ENCODE measurements at places on chromosomes 11 and 22.

DNA sequence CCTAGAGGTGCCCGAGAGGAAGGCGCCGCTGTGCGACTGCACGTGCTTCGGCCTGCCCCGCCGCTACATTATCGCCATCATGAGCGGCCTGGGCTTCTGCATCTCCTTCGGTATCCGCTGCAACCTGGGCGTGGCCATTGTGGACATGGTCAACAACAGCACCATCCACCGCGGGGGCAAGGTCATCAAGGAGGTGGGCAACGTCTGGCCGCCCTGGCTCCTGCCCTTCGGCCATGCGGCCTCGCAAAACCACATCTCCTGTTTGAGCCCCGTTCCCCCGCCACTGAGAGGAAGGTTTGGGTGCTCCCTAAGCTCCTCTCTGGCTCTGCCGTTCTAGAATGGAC is 3.4 kb downstream of the SLC17A6 start:
- no peak for DNase-seq

DNA sequence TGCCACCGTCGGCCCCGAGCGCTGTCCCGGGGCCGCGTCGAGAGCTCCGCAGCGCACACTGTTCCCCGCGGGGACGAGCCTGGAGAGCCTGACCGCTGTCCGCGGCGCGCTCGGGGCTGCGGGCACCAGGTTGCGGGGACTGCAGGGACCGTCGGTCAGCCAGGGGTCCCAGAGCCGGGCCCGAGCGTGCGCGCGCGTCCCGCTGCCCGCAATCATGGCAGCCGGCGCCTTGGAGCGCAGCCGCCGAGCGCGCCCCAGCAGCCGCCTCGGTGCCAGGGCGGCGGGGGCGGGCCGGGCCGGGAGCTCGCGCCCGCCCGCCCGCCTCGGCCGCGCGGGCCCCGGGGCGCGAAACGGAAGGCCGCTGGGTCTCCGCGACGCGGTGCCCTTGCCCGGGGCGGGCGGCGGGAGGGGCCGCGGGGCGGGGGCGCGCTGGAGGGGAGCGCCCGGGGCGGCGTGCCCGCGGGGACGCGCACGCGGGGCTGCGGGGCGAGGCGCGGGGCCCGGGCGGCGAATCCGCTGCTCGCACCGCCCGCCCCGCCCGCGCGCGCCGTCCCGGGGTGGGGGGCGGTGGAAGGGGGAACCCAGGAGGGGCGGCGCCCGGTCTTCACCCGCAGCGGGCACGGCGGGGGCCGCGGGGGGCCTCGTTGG is 79.4 kb upstream of the PPARA start:
- peak; percentile 75 for DNase-seq

DNA sequence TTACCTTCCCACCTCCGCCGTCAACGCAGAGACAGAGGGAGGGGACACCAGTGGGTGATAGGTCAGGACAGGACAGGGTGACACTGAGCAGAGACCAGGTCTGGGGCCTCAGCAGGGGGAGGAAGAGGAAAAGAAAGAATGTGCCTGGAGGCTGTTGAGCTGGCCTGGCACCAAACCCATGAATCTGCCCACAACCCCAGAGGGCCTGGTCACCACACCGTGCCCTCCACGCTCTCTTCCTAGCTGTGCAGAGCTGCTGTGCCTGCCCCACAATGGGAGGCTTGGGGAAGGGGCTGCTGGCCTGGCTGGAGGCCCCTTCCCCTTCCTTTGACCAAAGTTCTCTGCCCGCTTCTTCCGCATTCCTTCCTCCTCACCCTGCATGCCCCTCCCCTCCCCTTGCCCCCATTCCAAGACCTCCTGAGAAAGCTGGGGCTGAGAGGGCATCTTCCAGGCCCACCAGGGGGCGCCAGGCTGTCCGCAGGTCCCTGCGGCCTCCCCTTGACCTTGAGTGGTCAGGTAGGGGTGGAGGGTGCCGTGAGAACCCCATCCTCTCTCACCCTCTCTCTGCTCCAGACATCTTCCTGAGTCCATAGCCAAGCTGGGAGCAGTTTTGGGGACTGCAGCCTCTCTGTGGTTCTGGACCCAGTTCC is 11.0 kb upstream of the CACNA1I start:
- DNase-seq = no peak

DNA sequence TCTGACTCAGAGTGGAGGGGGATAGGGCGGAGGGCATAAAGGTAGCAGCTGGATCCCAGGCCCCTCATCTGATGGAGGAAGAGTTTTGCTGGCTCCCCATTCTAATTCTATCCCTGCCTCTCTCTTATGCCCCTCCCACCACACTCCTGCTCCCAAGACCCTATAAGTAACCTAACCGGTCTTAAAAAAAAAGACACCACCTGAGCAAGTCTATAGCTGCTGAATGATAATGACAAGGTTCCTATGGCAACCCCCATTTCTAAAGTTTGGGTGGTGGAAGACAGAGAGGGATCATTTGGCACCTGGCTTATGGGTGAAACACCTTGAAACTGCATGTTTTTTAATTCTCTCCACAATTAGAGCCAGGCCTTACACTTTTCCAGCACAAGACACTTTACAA is 69.6 kb downstream of the LARGE1 start:
- no peak for DNase-seq

DNA sequence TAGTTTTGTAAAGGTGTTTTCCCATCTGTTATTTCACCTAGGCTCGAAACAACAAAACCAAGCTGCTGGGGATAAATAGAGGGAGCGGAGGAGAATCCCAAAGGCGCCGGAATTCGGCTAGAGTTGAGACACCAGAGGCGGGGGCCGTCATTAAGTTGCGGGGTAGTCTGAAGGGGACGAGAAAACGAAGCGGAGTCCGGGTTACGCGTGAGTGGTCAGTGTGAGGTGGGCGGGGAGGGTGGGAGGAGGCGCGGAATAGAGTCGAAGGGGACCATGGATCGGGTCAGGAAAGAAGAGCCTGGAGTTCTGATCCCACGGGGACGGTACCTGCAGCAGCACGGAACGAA is 361 bp downstream of the SRPRA start:
- no peak for DNase-seq

DNA sequence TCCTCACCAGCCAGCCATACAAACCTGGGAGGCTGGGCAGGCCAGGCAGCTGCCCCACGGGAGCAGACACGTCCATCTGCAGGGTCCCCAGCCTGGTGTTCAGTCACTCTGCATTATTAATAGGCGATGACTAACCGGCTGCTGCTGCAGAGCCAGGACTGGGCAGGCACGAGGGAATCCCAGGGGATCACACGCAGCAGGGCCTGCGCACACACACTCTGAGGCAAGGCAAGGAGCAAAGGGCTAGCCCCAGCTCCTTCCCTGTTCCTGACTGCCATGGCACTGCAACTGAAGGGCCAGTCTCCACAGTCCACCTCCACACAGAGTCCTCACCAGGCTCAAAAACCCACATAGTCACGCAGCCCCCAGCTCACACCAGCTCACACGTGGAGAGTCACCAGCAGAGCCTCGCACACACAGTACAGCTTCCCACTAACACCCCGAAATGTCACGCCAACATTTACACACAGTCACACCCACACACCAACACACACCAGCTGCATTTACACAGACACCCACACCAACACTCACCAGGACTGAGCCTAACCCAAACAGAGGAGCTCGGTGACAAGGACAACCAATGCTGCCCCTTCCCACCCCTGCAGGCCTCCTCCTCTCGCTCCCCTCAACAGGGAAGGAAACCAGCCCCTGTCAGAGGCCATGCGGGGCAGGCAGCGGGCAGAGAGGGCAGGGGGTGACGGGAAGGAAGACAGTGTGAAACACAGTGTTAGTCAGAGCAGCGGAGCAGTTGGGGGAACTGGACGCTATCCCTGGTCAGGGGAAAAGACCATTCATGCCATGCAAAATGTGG is 47.3 kb downstream of the NRXN2 start:
- peak; percentile 95 for DNase-seq

DNA sequence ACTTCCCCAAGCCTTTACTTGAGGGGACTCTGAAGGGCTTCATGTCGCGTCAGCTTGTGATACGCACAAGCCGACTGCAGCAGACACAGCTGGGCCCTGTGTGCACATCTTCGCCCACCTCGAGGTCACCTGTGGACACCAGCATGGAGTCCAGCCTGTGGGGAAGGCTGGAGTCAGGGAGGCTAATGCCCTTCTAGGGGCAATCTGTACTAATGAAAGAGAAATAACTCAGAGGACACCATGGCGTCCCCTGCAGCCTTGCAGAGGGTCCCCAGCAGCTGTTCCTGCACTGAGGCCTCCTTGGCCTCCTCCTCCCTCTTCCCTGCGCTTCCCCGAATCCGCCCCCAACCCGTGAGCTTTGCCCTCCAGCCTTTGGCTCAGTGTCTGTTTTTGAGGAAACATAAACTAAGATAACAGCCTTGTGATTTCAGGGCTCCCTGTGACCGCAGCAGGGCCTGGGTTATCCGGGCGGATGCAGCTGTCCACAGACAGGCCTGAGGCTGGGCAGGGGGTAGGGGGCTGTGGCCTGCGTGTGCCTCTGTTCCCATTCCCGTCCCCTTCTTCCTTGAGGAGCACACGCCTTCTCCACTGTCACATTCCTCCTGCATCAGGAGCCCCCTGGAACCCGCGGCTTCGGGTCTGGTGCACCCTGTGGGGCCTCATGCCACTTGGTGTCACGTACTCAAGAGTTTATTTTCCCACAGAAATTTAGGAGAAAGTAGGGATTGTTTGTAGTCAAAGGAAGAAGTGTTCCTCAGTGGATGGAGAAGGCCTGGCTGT is 25.0 kb downstream of the KRTAP5-5 start:
- no peak for DNase-seq

- DNase-seq = no peak
Observed at GRCh38 chr11:121777056-121777455, 324.3 kb upstream of the SORL1-AS1 start.

GRCh38 chr11:114915871-114916805 is 237.8 kb downstream of the NXPE2 start:
- no peak for DNase-seq

DNA sequence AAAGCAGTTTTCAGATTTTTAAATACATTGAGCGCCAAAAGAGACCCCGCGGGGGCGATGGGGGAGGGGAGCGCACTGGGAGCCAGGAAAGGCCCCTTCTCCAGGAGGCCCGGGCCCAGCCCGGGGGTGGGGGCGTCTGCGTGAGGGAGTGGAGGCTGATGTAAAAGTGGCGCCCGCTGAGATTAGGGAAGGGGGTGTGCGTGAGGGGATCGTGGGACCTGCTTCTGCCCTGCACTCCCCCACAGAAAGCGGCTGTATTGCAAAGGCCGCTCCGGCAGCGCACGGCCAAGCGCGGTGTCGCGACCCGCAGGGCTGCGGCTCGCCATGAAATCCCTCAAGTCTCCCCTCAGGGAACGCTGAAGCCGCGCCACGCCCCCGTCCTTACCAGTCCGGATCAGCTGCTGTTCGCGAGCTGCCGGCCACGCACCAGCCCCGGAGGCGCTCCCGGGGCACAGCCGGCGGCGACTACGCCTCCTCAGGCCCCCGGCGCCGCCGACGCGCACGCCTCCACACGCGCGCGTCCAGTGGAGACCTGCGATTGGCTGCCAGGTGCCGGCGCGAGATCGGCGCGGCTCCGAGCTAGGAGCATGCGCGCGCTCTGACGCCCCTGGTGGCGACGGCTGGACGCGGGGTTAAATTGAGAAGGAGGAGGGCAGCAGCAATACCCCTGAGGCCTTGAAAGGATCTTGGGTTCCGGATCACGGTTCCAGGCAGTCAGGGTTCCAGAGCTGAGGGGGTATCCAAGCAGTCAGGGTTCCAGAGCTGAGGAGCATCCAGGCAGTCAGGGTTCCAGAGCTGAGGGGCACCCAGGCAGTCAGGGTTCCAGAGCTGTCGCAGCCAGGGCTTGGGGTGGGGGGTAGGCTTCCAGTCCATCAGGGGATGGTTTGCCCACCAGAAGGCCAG is at the start of gene ZNF280B:
Gene ZNF280B, minus strand, starts transcription at position 469 of the 903 bp plus-strand sequence. CDS start 19,344 bp downstream, outside the sequence.
- no peak for DNase-seq

GRCh38 chr11:86688398-86689179 is 16.2 kb upstream of the ME3 start:
- DNase-seq = no peak

DNA sequence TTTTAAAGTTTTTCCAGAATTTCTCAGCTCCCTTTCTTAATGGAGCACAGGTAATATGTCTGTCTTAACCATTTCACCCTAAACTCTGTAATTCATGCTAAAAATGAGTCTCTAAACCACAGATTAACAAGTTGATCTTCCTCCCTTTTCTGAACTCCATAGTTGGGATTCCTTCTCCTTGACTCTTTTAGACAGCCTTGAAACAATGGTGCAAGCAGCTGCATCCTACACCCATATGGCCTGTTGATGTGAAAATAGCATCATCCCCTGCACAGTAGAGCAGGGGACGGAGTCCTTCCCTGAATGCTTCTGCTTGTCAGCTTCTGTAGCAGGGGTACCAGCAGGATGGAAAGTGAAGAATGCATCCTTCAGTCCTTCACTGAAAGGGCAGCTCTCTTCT is 192.8 kb upstream of the SORL1-AS1 start:
- DNase-seq = no peak

DNA sequence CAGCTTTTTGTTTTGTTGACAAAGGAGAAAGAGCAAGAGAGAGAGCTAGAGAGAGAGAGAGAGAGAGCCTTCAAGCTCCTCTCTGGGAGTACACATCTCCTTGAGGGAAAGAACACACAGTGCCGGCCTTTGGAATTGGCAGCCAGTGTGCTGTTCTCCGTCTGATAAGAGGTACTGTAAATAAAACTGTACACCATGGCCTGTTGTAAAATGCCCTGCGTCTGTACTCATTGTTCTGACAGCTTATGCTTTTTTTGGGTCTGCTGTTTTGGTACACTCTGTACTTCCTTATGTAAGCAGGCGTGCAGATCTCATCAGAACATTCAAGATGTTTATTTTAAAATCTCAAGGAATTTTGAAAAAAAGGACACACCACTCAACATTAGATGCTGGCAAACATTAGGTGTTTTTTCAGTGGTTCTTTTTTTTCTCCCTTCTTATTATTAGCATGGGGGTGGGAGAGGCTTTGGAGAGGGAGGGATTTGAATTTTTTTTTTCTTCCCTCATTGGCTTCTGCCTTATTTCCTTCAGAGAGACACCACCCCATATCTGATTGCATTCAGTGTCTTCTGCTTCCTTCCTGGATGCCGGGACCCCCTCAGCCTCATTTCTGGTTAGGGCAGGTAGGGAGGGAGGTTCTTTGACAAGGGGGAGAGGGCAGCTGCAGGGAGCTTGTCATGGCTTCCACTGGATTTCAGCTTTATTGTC is 116.8 kb upstream of the NNMT start:
- peak; percentile 95 for DNase-seq

GRCh38 chr22:27438271-27438980 is 363.1 kb downstream of the MN1 start:
- no peak for DNase-seq

DNA sequence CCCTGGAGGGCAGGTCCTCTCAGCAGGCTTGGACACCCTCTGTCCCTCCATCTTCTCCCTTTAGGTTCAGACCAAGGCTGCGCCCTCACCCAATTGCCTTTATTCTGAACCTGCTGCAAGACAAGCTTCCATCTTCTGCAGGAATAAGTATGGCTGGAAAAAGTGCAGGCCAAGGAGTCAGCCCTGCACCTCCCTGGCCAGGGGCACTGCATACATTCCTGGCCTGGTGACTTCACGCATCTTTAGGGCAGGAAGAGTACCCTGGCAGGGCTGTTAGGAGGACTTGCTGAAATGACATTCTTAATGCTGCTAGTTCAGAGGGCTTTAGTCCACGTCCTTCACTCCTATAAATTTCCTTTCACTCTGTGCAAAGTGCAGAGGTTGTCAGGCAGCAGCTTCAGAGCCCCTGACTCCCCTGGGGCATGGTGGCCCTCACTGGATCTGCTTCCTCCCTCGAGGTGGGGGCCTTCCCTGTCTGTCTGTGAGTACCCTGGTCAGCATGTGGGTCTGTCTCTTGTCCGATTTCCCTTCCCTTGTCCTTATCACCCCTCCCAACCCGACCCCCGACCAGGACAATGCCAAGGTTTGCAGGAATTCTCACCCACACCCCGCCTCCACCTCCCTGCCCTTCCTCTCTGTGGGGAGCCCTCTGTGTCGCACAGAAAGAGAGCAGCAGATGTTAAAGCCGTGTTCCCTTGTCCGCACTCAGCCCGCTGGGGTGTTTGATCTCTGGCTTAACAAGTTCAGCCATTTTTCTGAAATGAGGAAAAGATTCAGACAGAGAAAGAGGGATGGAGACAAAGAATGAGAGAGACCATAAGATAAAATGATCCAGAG is 124.5 kb upstream of the SYT13 start:
- peak; percentile 40 for DNase-seq
